ENCODE measurements at places on chromosomes 13 and 19.

DNA sequence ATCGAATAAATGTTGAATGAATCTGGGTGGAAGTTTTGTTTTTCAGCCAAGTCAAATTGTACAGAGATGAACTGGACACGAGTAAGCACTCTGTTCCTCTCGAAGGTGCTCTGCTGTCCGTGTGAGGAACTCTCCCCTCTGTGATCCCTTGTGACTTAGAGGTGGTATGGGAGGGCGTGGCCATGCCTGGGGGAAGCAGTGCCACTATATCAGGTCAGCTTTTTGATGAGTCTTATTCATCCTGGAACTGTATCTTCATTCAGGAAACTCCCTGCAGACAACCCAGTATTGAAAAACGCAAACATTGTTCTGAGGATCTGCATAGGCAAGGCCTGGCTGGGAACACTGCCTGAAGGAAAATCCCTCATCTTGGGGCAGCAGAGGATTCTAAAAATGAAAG is 45.7 kb upstream of the FLT1 start:
- no peak for DNase-seq

DNA sequence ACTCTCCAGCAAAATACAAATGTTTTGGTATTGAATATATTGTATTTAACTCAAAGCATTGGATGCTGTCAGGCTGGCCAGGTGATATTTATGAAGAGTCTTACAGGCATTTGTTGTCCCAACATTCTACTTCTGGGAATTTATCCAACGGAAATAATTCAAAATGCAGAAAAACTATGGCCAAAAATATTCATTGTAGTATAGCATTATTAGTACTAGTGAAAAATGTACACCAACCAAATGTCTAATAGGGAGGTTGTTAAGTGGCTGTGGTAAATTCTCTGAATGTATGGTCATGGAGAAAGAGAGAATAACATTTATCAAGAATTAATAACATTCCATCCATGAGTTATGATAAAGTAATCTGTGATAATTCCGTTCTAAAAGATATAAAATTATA is 38.6 kb upstream of the GAS6 start:
- DNase-seq: no peak

- DNase-seq: peak; percentile 94
These were observed 3.5 kb downstream of the YJEFN3 start for GRCh38 chr19:19531951-19532805.

DNA sequence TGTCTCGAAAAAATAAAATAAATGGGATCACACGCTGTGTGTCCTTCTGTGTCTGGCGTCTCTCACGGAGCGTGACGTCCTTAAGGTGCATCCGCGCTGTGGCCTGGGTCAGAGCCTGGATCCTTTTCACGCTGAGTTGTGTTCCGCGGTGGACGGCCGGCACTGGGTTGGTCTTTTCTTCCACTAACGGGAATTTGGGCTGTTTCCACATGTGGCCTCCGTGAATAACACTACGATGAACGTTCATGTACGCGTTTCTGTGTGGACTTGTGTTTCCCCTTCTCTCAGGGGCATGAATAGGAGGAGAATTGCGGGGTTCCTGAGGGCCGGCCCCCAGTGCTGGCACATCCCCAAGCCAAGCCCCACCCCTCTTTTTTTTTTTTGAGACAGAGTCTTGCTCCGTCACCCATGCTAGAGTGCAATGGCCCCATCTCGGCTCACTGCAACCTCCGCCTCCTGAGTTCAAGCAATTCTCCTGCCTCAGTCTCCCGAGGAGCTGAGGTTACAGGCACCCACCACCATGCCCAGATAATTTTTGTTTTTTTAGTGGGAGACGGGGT is 6.2 kb upstream of the PTBP1 start:
- no peak for DNase-seq

DNA sequence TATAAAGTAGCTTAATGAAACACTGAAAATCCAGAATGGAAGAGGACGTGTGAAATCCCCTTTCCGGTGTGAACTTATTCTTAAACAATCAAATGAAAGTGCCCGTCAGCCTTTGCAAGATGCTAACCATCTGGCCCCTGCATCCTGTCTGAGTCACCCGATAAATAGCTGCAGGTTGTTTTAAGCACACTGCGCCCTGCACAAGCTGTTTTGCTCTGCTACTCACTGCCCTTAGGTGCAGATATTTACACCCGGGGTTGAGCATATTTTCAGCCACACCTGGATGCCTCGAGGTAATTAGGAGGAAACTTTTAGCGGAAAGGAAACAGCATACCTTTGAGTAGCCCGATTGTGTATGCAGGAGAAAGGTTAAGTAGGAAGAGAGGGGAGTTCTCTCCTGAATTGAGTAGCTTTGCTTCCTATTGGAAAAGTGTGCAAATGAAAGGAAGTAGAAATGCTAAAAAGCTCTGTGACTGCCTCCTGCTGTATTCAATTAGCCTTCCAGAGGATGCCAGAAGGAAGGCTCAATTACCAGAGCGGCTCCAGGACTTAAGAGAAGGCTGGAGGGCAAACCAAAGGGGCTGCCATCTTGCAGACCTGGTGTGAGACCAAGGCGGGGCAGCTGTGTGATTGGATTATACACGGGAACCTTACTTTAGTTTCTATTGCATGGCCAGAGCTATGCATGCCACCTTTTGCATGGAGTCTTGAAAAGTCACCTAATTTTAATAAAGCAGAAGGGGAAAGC is 42.5 kb downstream of the IRS2 start:
- DNase-seq: no peak

DNA sequence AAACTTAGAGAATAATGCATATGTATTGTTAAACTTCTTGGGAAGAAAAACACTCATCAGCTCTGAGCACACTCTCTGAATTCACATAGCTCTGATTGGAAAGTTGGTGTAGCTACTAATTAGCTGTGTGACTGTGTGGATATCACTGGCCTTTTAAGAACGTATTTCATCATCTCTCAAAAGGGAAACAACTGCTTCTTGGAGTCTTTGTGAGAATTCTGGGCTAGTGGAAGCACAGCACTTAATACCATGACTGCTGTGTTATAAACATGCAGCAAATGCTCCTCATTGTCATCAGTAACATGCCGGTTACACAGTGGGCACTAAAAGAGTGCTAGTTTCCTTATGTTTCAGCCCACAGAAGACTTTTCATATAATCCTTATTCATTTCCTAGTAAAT is 220.9 kb upstream of the CSNK1A1L start:
- no peak for DNase-seq
